GM23338 (cell line): ENCODE measurements at places on chromosomes 5 and 9. TPM values are rescaled to one million over a fixed set of nuclear protein-coding genes. Genes with fewer than 3 reads are reported as not detected.

DNA sequence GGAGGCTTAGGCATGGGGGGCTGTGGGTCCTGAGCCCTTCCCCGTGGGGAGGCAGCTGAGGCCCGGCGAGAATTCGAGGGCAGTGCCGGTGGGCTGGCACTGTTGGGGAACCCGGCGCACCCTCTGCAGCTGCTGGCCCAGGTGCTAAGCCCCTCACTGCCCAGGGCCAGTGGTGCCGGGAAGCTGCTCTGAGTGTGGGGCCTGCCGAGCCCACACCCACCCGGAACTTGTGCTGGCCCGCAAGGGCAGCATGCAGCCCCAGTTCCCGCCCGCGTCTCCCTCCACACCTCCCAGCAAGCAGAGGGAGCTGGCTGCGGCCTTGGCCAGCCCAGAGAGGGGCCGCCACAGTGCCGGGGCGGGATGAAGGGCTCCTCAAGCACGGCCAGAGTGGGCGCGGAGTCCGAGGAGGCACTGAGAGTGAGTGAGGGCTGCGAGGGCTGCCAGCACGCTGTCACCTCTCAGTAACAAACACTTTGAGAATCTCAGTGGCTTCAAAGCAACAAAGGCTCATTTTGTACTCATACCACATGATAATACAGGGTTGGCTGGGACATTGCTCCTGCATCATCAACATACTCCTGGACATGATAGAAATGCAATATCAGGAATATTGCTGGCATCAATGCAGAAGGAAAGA is 265.7 kb upstream of the ANKRD55 start:
- no peak overlapping the region for H3K4me3 ChIP-seq
- DNase-seq, result no peak
- no peaks in the 10 kb centered on the region for H3K27me3 ChIP-seq
- H3K4me1 ChIP-seq, result peaks cover 4% of the 10 kb centered on the region; the same call in 1 of the 2 replicates

- H3K27me3 ChIP-seq, result no peaks in the 10 kb centered on the region
- no peaks in the 10 kb centered on the region for H3K4me1 ChIP-seq
- DNase-seq, result peak; percentile 80
- no peaks in the 10 kb centered on the region for H3K36me3 ChIP-seq
- H3K27ac ChIP-seq, result no peak overlapping the region
- no peak overlapping the region for H3K4me3 ChIP-seq
Observed at GRCh38 chr5:177382423-177383029, 1.7 kb upstream of the SLC34A1 start.

DNA sequence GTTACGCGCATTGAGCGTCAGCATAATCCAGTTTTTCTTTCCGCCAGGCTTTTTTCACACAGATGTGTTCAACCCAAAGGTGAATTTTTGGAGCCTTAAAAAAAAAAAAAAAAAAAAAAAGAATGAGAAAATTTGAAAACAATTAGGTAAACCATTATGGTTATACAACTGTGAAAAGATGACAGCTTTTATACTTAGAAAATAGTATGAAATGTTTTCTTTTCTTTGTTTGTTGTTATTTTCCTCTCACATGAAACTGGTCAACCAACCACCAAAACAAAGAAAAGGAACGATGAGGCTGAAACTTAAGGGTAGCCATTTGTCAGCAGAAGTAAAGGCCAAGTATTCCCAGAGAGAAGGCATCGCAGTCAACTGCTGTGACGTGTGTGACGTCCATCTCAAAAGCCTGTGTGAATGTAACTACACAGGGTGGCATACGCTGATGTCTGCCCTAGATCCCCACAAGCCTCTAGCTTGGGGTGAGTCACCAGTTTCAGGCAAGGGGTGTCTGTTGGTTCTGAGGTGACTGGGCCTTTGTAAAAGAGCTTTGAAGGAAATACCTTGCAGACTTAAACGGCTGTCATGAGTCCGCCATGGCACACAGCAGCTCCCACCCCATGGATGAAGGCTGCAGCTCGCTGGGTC is 182.9 kb downstream of the AOPEP start:
- H3K27me3 ChIP-seq, result no peaks in the 10 kb centered on the region
- no peak for DNase-seq
- H3K4me1 ChIP-seq, result peaks cover 28% of the 10 kb centered on the region
- no peaks in the 10 kb centered on the region for H3K36me3 ChIP-seq
- H3K27ac ChIP-seq, result no peak overlapping the region

The SPINK13 gene
- total RNA-seq, result not detected in 2 replicates
